ENCODE measurements at places on chromosomes 5 and 9.

DNA sequence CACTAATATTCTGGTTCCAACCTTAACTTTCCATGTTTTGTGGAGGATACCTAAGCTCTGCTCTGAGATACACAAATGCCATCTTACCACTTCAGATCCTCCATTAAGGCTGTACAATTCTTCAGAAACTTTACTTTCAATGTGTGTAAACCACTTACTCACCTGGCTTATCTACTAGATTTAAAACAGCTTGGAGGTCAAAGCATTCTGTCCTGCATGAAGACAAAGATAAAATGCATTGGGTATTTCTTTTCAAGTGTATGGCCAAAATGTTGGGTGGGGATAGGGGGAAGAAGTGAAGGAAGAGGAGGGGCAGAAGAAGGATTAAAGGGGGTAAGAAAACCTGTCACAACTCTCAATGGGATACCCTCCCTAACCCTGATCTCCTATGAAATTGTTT, 939 bp downstream of the GOLGA1 start:
- no peak for DNase-seq

- DNase-seq = no peak
Measured at GRCh38 chr5:153700940-153701339, 210.5 kb downstream of the GRIA1 start.

GRCh38 chr5:32233696-32234447, 59.8 kb upstream of the GOLPH3 start:
- no peak for DNase-seq

GRCh38 chr9:14179449-14179848, 134.5 kb downstream of the NFIB start:
- DNase-seq = no peak

DNA sequence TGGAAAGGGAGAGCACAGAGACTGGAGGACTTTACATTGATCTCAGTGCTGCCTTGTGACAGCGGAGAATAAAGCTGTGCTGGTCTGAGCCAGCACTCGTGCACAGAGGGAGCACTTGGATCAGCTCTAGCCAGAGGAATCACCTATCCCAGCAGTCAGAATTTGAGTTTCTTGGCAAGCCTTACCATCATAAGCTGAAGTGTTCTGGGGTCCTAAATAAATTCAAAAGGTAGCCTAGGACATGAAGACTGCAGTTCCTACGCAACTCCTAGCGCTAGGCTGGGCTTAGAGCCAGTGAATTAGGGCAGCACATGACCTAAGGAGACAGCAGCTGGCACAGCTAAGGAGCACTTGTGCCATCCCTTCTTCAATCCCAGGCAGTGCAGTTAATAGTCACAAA, 119.5 kb downstream of the HMHB1 start:
- DNase-seq = no peak

- DNase-seq = no peak
Measured at GRCh38 chr5:39059064-39059463, 15.1 kb downstream of the RICTOR start.

DNA sequence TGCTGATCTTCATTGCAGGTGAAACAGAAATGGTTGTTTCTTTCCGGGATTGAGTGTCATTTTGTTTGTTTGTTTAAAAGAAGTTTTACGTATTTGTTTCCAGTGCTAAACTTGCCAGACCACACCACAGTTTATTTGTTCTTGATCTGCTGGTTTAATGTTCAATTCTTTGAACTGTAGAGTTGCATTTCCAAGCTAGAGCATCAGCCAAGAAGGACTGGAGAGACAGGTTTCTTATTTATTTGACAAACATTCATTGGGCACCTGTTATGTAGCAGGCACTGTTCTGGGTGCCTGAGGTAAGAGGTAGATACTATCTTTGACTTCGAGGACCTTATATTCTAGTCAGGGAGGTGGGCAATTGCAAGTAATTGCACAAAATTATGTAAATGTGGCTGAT, 45.0 kb downstream of the MCCC2 start:
- no peak for DNase-seq

DNA sequence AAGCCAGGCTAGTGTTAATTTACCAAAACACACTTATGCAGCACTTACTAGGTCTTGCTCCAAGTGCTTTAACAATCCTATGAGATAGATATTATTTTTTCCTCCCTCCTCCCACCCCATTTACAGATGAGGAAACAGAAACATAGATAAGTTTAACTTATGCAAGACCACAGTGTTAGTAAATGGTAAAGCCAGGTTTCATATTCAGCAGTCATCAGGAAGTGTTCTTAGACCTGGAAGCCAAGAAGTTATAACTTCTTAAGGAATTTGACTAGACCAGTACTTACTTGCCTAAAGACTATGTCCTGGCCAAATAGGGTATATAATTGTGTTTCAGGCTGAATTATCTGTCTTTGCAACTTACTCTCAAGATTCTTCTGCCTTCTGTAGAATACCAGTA, 15.9 kb downstream of the ABHD17B start:
- no peak for DNase-seq

DNA sequence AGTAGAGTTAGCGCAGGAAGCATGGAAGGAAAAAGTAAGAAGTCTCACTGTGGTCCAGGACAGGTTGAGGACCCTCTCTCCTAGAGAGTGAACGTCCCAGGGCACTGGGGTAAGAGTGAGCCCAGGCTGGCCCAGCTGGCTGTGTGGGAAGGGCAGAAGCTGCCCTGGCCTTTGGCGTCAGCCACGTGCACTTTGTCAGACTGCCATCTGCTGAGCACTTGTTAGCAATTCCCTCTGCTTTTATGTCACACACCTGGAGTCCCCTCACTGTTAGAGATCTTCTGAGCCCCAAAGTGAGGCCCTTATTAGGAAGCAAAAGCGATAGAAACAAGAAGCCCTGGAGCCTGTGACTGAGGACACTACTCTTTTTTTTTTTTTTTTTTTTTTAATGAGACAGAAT, 79.1 kb downstream of the UGCG start:
- DNase-seq = peak; percentile 51

- peak; percentile 92 for DNase-seq
Measured at GRCh38 chr5:181221792-181222629, 1.1 kb upstream of the TRIM41 start.

GRCh38 chr5:54991416-54991815, 6.0 kb upstream of the ESM1 start:
- DNase-seq = no peak

DNA sequence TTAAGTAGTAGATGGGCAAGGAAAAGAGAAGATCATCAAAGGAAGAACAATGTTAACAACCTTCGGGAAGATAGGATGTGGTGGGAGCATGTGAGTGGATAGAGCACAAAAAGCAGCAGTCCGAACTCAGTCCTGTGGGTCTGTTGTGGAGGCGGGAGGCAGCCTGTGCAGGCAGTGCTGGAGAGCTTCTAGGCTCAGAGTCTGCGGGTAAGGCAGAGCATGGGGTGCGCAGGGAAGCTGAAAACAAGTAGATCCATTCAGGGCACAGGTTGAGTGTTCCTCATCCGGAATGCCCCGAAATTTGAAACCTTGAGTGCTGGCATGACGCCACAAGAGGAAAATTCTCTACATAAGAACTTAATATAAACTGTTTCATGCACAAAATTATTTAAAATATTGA, 84.9 kb downstream of the PPIC start:
- DNase-seq = no peak

DNA sequence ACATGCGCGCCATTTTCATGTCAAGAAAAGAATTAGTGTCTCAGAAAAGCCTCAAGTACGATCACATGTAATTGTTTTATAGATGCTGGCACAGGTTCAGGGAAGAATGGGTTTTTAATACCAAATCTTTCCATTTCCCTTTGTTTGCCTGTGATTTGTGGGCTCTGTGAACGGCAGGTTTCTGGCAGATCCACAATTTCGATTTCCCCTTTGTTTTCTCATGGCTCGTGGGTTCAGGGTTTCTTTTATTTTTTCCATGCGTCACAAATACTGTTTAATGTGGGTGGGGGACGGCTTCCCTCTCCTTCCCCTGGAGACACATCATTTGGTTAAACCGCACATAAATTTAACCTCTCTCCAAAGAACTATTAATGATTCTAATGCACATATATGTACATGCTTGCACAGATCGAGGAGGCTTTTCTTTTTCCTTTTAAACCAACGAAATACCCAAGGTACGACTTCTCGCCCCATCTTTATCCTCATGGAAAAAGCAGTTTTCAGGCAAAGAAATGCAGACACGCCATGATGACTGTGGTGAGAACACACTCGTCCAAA, 195.9 kb downstream of the SLIT3 start:
- DNase-seq = no peak

DNA sequence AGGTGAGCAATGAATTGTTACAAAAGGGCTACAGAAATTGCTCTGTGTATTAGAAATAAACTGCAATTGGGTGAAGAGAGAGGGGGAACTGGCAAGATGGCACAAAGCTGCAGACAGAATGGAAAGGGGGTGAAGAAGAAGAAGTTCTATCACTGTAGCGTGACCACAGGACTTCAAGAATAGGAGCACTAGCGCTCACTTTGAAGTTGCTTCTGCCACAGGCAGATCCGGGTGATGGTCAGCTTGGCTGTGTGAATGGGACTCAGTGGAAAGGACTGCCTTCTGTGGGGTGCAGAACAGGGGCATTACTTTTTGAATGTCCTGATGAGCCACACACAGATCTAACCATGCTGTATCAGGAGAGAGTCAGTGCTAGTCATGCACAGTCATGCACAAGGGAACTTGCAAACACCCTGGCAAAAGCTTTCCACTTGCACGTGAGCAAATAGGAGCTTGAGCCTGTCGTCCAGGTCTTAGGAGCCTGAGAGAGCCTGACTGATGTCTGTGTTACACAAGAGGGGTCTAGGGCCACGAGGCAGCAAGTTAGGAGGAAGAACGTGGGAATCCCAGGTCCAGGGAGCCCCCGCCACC, 16.3 kb downstream of the IL5 start:
- DNase-seq = no peak

GRCh38 chr9:93655621-93656425, 79.4 kb downstream of the PHF2 start:
- DNase-seq = no peak

DNA sequence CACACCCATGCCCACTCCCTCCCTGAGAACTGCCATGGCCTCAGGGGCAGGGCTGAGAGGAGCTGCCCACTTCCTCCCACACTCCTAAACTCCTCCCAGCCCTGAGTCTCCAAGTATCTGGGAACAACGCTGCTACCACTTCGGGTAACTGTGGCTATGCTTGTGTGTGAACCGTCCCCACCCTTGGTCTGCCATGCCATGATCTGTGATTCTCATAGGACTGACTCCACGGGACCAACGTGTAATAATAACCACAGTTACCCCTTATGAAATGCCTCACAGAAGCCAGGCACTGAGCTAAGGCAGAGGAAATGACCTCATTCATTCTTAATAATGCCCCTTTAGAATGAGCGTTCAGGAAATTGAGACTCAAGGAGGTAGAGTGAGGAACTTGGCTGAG, 103.9 kb upstream of the SMIM23 start:
- no peak for DNase-seq

- no peak for DNase-seq
Measured at GRCh38 chr9:127207734-127208410, 56.7 kb upstream of the GARNL3 start.

GRCh38 chr5:134529460-134529859, 4.0 kb downstream of the JADE2 start:
- no peak for DNase-seq

- no peak for DNase-seq
Measured at GRCh38 chr9:106032978-106033377, 338.6 kb downstream of the TMEM38B start.

- no peak for DNase-seq
Measured at GRCh38 chr5:74535926-74536325, 104.6 kb downstream of the ENC1 start.

DNA sequence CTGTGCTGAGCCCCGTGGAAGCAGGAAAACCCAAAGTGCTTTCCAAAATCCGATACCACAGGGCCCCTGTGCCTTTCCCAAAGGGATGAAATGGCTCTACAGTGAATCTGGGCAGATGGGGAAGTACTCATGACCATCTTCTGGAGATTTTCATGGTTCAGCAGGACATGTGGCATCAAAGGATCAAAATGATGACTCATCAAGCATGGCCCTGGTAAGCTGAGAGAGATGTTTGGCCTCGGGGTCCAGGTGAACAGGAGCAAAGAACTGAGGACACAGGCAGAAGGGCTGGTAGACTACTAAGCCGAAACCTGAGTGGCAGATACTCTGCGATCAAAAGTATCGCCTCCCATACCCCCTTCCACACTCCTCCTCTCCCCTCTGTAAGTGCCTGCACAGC, 160.0 kb upstream of the EFNA5 start:
- no peak for DNase-seq

GRCh38 chr5:6338871-6339270, 39.5 kb downstream of the MED10 start:
- DNase-seq = no peak

- no peak for DNase-seq
Measured at GRCh38 chr5:137867664-137868063, at the start of gene MYOT. MYOT (plus strand) TSS chr5:137867860; CDS start chr5:137870652, 2,792 bp downstream.

DNA sequence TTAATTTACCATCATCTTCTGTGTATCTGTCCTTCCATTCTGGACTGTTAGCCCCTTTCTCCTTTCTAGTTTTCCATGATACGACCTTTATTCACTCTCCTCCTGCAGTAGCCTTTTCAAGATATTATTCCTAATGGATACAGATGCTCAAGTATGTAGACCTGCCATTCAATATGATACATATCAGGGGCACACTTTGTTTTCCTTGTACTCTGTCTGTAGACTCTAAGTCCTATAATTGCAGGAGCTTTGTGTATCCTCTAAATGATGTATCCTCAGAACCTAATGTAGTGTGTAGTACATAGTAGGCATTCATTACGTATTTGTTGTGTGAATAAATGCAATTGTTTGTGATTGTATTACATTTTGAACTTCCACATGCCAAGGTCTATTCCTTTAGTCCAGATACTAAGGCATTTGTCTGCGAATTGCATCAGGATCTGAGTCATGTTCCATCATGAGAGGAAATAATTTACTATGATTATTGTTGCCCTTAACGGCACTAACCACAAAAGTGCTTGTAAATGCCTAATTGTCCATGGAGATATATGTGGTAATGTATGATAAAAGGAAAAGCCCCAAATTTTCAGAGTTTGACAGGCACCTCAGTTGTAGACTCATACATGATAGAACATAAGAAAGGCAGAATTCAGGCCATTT, 57.1 kb upstream of the IZUMO3 start:
- DNase-seq = no peak
